ENCODE measurements at places on chromosomes 3 and 15.

DNA sequence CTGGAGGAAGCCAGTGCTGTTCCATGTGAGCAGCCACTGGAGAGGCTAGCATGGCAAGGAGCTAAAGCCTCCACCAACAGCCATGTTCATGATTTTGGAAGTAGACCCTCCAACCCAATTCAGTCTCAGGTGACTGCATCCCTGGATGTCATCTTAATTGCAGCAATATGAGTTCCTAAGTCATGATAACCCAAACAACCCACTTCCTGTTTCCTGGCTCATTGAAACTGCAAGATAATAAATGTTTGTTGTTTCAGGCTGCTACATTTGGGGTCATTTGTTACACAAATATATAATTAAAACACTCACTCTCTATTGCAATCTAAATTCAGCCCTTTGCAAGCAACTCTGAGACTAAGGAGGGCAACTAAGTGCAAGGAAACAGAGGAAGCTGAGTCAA lies 62.4 kb upstream of the SLC24A5 start:
- no peak for DNase-seq

- no peak for DNase-seq
Observed at GRCh38 chr3:43969944-43970343, 271.7 kb upstream of the TOPAZ1 start.

DNA sequence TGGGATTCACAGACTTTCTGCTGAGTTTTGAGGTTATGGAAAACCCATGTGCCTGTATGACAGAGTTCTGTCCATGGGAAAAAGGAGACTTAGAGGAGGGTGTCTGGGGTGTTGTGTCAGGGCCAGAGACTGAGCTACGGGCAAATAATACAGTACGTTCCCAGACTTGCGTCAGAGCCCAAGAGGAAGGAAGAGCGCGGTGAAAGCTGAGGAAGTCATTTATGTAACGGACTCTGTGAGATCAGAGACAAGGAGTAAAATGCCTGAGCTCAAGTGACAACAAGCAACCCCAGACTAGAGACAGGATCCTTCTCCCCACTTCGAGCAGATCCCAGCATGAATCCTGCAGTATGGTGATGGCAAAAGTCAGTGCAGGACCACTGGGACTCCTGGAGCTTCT lies 368.6 kb upstream of the MCTP2 start:
- peak; percentile 65 for DNase-seq

- peak; percentile 34 for DNase-seq
Observed at GRCh38 chr15:52154896-52155865, 36.0 kb downstream of the GNB5 start.

GRCh38 chr15:94417501-94418293 lies 186.3 kb downstream of the MCTP2 start:
- no peak for DNase-seq

DNA sequence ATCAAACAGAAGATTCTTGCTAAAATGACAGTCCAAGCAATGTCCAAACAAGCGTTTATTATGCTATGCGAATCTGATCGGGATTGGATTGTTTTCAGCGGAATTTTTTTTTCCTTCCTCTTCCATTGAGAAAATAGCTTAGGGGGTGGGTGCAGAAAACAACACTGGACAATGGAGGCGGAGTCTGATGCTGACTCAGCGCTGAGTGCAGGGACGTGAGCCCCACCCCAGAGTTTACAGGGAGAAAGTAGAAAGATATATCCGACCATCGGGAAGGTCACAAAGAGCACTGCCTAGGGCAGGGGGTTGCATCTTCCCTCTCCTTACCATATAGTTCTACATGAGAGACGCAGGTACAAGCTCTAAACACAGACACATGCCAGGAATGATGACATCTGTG lies 117.0 kb downstream of the FOXP1 start:
- DNase-seq, result no peak

- no peak for DNase-seq
Observed at GRCh38 chr15:59642351-59642750, 15.0 kb downstream of the GTF2A2 start.

GRCh38 chr3:17040990-17041377 lies 156.2 kb downstream of the PLCL2 start:
- DNase-seq, result no peak

DNA sequence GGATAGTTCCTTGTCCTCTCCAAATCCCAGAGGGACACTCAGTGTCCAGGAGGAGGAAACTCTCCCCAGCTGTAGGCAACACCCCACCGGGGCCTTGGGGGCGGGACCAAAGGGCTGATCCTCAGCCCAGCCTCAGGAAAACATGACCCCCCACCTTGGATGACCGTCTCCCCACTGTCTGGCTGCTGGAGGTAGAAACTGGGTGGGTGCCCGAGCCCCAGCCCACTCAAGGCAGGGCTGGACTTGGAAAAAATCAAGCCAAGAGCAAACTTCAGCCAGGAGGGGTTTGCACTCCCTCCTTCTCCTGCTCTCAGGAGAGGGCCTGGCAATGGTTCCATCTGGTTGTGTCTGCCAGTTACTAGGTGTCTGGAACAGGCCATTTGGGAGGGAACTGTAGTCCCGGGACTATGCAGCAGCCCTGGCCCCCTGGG lies 3.6 kb upstream of the RASL12 start:
- no peak for DNase-seq

DNA sequence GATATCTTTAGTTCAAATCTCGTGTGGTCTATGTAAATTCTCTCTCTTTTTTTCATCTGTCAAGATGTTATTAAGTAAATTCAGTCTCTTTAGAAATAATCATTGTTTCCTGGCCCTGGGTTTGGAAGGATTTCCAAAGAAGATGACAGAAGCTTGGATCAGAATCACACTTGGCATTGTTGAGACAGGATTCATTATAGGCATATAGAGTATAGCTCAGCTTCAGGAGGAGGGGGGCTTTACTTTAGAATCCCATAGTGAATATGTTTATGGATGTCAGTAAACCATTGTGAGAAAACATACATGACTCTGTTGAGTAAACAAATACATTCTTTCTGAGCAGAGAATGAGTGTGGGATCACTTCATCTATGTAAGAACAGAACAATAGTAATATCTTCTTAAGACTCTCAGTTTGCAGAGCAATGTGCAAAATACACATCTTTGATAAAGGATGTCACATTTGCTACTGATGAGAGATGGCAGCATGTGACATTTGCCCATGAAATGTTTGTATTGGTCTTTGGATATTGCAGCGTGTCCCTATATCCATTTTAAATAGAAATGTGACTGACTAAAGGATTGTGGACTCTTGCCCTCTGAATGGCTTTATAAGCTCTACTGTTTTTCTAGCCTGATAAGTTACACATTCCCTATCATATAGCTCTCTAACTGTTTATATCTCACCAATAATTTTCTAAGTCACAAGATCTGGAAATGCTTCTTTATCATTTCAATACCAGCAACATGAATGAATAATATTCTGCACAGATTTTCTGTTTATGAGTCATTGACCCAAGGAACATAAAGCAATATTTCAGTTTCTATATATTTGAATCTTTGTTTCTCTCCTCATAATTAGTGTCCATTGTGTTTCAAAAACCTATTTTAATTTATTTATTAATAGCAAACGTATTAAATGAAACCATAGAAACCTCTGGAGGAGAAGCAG lies 95.6 kb upstream of the THRB start:
- DNase-seq, result no peak

GRCh38 chr15:99475754-99476412 lies 89.9 kb upstream of the MEF2A start:
- DNase-seq, result no peak

GRCh38 chr15:92603278-92603677 lies 52.3 kb downstream of the FAM174B start:
- no peak for DNase-seq

- DNase-seq, result no peak
Observed at GRCh38 chr3:139251529-139251928, 92.3 kb upstream of the MRPS22 start.

- peak; percentile 11 for DNase-seq
Observed at GRCh38 chr3:151067158-151067557, 18.3 kb upstream of the MED12L start.

GRCh38 chr15:39041979-39042495 lies 477.4 kb upstream of the RASGRP1 start:
- DNase-seq, result no peak

GRCh38 chr15:32104061-32104995 lies 74.0 kb downstream of the CHRNA7 start:
- DNase-seq, result no peak

GRCh38 chr3:146390006-146390772 lies 79.2 kb downstream of the PLSCR2 start:
- no peak for DNase-seq

GRCh38 chr15:86016750-86017149 lies 62.9 kb upstream of the AGBL1 start:
- no peak for DNase-seq

- no peak for DNase-seq
Observed at GRCh38 chr3:53146319-53146891, 14.6 kb upstream of the PRKCD start.

- DNase-seq, result no peak
Observed at GRCh38 chr3:127136706-127137105, 56.2 kb upstream of the PRR23E start.

GRCh38 chr3:189394599-189395121 lies 222.9 kb downstream of the TPRG1 start:
- no peak for DNase-seq

DNA sequence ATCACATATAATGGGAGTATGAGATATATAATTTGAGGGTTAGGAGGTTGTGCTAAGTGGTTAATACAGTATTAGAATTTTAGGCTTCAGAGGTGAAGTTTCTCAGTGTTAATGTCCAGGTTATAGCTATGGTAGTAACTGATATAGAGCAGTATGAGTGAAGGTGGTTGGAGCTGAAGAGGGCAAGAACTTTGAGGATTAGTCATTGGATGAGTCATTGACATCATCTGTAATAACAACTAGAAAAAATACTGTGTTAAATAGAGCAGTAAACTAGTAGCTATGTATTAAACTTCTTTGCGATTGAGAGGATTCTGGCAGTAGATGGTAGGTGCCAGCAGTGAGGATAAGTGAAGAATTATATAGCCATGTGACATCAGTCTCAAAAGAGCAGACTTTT lies 47.5 kb upstream of the EIF3J start:
- no peak for DNase-seq

DNA sequence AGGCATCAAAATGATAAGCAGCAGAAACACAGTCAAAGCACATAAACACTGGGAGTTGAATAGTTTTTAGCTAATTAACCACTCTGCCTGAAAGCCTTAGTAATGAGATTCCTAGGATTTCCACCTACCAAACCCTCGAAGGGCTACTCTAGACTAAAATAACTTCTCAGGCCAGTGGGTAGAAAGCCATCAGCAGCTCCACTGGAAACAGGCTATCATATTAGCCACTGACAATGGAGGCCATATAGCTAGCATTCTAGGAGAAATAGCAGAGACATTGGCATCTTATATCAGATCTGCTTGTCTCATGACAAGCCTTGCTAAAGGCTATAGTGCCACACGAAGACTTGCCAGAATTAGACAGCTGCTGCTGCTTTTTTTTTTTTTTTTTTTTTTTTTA lies 4.5 kb upstream of the CAPN3 start:
- no peak for DNase-seq

DNA sequence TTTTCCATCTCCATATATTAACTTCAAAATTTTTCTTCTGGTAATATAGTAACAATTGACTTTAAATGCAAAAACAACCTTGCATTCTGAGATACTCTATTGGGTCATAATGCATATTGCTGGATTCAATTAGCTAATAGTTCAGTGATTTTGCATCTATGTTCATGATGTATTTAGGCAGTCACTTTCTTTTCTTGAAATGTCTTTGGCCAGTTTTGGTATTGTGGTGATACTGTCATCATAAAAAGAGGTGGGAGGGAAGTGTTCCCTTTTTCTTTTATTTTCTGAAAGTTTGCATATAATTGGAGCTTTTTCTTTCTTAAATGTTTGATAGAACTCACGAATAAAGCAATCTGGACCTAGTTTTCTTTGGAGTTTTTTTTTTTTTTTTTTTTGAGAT lies 67.4 kb upstream of the ZNF148 start:
- DNase-seq, result no peak

DNA sequence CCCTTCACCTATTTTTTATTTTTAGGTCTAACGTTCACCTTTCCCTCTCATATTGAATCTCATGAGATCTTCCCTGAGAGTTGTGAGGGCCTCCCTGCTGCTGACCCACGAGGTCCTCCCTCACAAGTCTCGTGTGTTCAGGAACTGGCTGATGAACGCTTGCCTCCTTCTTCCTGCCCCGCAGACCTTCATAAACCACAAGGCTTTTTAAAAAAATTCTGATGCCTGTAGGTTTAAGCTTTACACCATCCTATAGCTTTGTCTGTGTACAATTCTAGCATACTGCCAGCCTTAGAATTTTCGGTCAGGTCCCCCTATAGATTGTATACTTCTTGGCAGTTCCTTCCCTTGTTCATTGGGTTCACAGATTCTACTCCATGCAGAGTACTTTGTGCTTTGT lies 50.5 kb downstream of the CHST2 start:
- DNase-seq, result no peak

- DNase-seq, result peak; percentile 31
Observed at GRCh38 chr3:134486577-134487041, 752 bp downstream of the CEP63 start.

DNA sequence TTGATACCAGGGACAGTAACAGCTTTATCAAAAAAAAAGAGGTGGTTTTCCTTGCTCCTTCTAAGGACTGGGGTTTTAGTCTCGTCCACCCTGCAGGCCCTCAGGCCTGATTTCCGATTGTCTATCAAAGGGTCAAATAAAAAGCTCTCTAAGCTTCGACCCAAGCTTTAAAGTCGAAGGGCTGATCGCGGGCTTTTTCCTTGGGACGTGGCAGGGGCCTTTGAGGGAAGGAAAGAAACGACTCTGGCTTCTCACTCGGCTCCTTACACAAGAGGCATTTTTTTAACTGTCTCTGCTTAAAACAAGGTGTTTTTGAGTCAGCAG lies 354 bp upstream of the KLHL24 start:
- DNase-seq, result no peak

GRCh38 chr3:11386465-11387113 lies 114.4 kb downstream of the ATG7 start:
- DNase-seq, result no peak
